ENCODE measurements at places on chromosomes 5 and 9.

- no peak for DNase-seq
These were observed 83.9 kb downstream of the NR2F1-AS1 start for GRCh38 chr5:93497096-93497495.

DNA sequence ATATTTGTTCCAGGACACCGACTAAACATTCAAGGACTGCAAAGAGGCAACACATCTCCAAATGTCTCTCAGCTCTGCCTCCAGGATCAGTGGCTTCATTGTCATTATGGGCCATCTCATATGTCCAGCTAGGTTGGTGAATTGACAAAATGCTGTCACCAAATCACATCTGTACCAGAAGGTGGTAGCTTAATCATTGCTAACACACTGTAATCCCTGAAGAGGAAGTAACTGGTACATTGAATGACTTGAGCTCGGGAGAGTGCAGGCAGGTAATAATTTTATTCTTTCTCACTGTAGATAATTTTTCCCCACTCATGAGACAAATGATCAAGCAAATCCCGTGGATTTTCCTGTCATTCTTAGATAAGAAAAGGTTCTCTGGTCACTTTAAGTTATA lies 169.8 kb downstream of the SEMA6A start:
- DNase-seq: no peak

DNA sequence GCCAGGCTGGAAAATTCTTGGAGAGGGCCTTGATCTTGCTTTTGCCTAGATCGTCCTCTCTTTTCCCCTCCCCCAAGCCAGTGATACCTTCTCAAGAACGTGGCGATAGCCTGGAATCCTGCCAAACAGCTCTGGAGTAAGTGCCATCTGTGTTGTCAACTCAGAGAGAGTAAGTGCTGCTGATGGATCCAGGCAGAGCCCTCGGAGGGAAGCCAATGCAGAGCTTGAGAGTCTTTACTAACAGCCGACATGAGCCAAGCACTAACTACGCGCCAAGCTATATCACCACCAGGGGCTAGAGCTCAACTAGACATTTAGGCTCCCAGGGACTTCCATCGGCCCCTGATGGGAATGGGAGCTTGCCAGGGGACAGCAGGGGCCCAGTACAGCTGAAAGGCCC lies 17.6 kb downstream of the RAPGEF1 start:
- no peak for DNase-seq

DNA sequence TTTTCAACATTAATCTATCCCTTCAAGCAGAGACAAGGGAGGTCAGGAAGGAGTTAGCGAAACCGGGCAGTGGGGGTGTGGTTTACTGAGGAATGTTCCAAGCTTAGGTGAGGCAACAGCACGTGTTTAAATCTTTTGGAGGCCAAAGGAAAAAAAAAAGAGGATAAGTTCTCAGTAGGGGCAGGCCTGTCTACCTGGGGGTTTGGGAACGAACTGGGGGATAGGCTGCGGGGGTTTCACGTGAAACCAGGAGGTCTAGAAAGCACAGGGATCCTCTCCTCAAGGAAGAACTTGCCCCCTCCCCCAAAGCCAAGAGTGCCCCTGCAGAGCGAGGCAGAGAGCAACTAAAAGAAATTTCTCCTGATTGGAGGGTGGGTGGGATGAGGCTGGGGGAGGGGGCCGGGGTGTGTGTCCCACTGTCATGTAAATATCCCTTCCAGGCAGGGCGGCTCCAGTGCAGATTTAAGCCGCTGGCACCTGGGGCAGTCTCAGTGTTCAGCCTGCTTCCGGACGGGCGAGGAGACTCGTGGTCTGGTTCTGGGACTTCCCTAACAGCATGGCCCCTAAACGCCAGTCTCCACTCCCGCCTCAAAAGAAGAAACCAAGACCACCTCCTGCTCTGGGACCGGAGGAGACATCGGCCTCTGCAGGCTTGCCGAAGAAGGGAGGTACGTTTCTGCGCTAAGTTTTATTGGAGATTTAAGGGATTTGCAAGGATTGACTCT lies 5.5 kb upstream of the SET start:
- DNase-seq: peak; percentile 47

GRCh38 chr9:34085581-34086500 lies 37.2 kb upstream of the UBAP2 start:
- DNase-seq: no peak

DNA sequence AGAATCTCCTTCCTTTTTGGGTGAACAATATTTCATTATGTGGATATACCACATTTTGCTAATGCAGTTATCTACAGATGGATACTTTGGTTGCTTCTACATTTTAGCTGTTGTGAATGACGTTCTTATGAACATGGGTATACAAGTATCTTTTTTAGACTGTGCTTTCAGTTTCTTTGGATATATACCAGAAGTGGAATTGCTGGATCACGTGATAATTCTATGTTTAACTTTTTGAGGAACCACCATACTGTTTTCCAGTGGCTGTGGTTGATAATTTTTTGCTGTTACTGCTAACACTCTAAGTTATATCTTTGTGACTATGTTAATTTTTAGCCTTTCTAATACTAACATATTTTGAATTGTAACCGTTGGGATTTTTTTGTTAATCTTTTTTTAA lies 12.5 kb downstream of the WDR70 start:
- DNase-seq: no peak

DNA sequence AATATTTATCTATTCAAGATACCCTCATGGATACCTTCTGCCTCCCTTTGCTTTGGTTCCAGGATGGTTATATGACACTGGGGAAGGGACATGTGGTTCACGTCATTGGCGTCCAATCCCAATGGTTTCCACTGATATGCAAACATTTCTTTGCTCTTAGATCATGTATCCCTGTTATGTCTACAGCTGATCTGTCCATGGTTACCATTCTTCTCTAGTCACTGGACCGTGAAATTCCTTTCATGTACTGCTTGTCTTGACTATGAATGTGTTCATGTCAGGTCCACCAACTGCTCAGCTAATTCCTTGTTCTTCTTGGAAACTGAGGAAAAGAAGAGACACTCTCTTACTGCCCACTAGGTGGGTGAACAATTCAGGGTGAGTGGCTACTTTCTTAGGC lies 391.1 kb upstream of the ZNF608 start:
- no peak for DNase-seq

GRCh38 chr9:135098400-135099105 lies 11.1 kb downstream of the OLFM1 start:
- peak; percentile 18 for DNase-seq

GRCh38 chr9:114356792-114357191 lies 27.1 kb downstream of the ORM2 start:
- no peak for DNase-seq

GRCh38 chr5:75091597-75091996 lies 39.2 kb upstream of the GCNT4 start:
- peak; percentile 4 for DNase-seq

- DNase-seq: no peak
These were observed 266.9 kb upstream of the PTGER4 start for GRCh38 chr5:40412771-40413170.

GRCh38 chr5:110917161-110917875 lies 154.2 kb upstream of the TSLP start:
- DNase-seq: no peak

DNA sequence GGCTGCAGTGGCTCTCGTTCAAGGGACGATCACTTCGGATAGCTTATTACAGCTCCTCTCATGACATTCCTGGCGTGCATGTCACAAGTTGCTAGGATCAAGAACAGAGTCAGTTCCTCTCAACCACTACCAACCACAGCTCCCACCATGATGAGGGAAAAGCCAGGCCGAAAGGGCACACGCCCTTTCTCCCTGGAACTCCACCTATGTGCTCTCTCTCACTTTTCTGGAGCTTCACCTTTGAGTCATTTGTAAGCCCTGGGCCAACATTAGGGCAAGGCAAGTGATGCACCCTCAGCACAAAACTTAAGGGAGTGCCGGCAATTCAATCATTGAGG lies 1.6 kb downstream of the SPACA9 start:
- peak; percentile 15 for DNase-seq

- no peak for DNase-seq
These were observed 28.1 kb upstream of the COL15A1 start for GRCh38 chr9:98915599-98915998.

DNA sequence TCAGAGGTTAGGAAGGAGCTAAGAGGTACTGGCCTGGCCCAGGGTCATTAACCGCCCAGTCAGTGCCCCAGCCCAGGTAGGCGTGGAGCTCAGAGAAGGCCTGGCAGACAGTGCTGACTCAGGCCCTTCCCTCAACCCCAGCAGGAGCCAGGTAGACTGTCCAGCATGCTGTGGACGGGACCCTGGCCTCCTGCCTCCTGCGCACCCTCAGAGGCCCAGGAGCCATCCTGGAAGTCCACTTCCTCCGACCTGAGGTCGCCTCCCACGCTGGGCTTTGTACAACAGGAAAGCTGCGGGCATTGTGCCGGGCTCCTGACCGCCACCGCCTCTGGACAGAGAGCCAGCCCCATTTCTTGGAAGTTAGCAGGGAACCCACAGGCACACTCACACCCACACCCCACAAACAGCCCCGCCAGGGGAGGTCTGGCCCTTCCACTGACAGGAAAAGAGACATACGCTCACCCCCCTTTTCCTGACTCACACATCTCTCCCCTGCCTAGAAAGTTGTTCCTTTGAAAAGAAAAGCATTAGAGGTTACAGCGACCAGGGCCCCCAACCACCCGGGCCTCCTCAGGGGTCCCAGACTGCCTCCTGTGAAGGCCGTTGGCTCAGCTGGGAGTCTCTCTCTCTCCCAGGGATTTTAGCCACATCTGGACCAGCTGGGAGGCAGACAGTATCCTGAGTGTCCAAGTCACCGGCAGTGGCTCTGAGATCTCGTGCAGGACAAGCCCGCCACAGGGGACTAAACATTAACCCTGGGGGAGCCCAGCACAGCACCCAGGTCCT lies 7.7 kb downstream of the RALGDS start:
- DNase-seq: peak; percentile 75

DNA sequence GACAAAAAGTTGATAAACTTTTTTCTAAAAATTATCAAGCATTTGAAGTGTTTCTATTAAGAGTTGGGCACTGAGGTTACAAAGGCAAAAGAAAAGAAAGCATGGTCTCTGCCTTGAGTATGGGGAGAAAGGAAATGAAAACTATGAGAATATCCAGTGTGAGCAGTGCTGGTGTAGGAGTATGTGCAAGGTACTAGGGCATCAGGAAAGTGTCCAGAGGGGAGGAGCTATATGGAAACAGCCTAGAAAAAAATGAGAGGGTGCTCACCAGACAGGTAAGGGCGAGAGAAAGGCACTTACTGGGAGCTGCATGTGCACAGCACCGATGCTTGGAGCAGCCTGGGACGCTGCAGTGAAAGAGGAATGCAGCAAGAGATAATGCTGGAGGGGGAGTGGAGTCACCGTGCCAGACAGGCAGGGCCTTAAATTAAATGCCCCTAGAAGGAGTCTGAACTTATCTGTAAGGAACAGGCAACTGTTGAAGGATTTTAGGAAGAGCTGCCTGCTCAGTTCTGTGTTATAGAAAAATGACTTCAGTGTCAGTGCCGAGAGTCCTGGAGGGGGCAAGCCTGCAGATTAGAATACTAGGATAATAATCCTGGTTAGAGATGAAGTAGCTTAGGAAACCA lies 14.0 kb downstream of the MCC start:
- no peak for DNase-seq

GRCh38 chr9:14366076-14366475 lies 52.1 kb upstream of the NFIB start:
- peak; percentile 87 for DNase-seq

- no peak for DNase-seq
These were observed 1704.8 kb upstream of the CDH9 start for GRCh38 chr5:28743025-28743715.

DNA sequence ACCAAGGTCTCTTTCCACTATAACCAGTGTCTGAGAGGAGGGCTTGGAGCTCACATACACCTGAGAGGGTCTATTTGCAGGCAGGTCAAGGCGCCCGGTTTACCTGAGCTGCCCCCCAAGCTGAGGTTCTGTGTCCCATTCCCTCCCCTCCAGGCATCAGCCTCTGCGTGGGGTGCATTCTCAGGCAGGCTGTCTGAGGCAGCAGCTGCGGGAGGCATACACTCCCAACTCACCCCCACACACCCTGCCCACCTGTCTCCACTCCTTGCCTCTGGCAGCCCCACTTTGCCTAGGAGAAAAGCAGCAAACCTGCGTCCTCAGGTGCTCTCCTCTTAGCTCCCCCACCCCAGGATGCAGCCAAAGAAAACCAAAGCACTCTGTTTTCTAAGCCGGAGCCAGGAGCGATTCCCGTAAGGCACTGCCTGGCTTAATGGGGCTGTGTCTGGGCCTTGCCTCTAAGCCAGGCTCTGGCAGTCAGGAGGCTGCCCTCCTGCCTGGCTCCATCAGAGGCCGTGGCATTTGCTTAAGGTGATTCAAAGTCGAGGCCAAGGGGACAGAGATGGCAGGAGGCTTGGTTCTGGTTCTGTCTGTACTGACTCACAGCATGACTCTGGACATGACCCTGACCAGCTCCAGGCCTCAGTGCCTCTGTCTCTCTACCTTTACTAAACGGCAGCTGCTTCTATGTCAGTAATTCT lies 139.2 kb upstream of the TRIM32 start:
- no peak for DNase-seq

GRCh38 chr5:31214229-31214628 lies 20.7 kb downstream of the CDH6 start:
- no peak for DNase-seq

DNA sequence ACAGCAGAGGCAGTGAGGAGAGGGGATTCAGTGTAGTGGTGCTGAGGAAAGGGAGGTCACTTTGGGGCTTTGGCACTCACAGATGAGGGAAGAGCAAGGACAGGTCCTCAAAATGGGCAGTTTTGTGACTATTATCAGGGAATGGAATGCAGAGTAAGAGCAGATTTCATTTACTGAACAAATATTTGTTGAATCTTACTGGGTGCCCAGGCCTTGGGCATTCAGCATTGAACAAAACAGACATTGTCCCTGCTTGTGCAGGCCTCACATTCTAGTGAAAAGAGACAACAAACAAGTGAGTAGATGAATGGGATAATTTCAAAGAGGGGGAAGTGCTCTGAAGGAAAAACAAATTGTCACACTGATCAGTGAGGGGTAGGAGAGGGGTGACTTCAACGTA lies 404.1 kb downstream of the DMRT2 start:
- DNase-seq: no peak

DNA sequence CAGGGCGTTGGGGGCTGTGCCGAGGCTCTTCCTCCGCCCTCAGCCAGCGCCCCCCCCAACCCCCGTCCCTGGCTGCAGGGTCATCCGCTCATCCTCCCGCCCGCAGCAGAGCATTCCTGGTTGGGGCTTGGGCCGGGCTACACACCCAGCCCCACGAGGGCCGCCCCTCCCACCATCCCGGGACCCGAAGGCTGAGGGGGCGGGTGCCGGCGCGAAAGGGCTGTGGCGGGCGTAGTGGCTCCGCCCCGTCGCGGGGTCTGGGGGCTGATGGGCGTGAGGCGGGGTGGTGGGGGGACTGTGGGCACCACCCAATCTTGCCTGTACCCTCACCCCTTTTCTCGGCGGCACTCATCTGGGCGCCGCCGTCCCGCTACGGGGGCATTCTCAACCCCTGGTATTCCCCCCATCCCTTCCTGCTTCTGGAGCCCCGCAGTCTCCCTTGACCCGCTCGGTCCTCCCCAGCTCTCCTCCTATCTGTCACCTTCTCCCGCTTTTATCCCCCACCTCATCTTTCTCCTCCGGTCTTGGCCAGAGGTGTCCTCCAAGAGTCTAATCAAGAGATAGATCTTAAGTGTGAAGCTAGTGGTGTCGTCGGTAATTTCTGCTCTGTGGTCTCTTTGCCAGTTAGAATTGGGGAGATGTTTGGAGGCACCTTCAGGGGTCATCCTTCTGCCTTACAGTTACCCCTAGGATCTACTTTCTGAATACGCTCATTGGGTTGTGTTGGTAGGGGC lies 1.6 kb downstream of the FER start:
- peak; percentile 59 for DNase-seq
